ENCODE measurements at places on chromosomes 16 and 17.

- DNase-seq: no peak
Measured at GRCh38 chr16:67087291-67087690, 22.4 kb upstream of the PHAF1 start.

- DNase-seq: no peak
Measured at GRCh38 chr16:27598220-27598619, 48.3 kb downstream of the KATNIP start.

DNA sequence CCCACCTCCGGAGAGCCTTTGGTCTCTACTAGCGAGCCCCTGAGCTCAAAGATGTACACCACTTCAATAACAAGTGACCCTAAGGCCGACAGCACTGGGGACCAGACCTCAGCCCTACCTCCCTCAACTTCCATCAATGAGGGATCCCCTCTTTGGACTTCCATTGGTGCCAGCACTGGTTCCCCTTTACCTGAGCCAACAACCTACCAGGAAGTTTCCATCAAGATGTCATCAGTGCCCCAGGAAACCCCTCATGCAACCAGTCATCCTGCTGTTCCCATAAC is 702 bp downstream of the SPN start:
- no peak for DNase-seq

DNA sequence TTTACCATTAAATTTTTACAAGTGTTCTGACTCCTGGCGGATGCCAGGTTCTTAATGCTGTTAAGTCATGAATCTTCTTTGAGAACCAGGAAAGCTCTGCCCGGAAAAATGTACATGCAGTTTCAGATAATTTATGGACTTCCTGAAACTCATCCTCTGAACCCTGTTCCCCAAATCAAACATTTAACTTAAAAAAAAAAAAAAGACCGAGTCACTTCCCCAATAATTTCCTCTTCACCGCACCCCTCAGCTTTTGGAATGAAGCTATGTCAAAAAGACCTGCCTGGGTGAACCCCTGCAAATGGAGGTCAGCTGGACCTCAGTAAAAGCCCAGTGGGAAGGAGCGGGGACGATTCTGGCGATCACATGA is 15.0 kb downstream of the ZNF232 start:
- DNase-seq: no peak

DNA sequence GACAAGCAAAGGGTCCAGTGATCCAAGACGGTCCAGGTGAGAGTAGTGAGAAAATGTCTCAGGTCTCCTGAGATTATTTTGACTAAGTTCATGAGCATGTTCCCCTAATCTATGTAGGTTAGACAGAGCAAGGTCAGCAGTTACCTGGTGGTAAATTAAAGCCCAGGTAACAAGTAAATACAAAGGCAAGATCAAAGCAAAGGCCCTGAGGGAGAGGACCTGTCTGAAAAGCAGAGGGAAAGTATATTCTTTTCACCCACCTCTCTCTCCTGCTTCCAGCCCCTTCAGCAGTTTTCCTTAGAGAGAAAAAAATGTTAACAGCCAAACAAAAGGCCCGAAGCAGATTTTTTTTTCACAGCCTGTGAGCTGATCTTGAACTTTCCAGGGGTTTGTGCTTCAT is 302.7 kb downstream of the MAP2K6 start:
- no peak for DNase-seq

DNA sequence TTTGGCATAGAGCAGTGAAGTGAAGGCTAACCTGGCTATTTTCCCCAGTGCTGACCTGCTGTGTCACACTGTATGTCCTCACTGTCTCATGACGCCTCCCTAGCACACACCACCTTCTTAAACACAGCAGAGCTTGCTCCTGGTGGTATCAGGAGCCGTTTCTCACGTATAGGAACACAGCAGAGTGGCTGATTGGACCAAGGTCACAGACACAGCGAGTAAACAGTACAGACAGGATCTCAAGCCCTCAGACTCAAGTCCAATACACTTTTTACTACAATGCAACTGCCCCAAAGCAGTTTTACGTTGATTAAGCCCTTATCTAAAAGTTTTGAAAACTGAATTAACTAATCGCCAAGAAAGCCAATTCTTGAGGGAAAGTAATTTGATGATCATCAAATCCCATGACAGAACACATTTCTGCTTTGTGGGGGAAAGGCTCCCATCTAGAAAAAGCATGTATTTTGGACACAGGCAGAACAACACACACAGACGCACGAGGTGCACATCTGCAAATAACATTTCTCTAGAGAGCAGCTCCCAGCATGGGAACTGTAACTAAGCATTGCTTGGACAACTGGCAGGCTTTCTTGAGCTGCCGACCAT is 15.2 kb downstream of the ARHGAP17 start:
- DNase-seq: no peak

DNA sequence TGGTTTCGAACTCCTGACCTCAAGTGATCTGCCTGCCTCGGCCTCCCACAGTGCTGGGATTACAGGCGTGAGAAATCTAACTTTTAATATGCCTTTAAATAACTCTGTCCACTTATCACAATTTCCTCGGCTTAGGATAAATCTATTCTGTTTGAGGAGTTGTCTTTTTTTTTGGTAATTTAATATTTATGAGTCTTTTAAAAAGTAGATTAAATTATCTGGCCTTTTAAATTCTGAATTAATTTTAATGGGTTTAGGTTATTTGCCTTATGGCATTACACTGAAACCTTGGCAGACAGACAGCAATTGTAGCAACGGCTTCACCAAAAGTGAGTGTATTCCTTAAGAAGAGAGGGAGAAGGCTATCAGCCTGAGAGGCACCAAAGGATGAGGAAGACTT is 66.2 kb downstream of the MYO1D start:
- DNase-seq: no peak

DNA sequence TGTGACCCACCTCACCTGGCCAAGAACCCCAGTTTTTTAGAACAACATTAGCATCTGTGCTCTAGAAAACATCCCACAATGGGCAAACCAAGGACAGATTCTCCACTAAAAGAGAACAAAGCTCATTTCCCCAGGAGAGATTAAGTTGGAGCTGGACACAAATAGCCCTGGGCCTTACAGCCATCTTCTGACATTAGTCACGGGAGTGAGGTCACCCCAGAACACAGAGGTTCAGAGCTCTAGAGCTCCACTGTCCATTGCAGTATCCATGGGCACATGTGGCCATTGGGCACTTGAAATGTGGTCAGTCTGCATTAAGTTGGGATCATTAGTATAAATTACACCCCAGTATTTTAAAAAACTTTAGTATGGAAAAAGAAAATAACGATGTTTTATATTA is 47.6 kb upstream of the RBBP6 start:
- DNase-seq: no peak

DNA sequence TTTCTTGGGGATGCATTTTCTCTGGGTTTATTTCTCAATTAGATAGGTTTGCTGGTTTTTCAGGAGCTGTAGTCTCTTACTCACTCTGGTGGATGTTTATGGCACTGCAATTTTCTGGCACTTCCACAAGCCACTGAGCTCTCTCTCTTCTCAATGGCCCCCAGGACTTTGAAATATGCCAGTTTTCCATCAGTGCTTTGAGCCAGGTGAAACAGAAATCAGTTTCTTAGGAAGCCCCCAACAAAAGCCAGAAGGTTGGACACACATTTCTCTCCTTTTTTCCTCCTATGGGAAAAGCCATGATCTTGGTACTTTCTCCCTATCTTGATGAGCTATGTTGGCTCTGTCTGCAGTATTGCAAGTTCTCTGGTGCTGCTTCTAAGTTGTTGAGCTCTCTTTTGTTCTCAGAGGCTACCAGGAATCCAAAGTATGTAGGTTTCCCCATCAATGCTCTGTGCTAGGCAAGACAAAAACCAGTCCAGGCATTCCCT is 90.7 kb upstream of the SMIM36 start:
- DNase-seq: no peak

GRCh38 chr17:60327134-60327900 is 64.6 kb downstream of the USP32 start:
- no peak for DNase-seq

DNA sequence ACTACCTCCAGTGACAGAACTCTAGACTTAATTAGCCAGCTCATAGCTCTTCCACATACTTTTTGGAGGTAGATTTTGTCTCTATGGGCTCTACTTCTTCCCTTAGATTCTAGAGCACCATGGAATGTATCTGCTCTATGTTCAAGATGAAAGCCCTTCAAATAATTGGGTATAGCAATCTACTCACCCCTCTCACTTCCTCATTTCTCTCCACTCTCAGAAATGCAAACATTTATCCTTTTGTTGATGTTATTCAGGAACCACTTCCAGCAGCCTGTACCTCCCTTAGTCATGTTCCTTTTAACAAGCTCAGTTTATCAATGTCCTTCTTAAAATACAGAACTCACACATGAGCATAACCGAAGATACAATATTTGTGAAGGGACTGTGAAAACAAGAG is 78.5 kb downstream of the GRIN2A start:
- no peak for DNase-seq

DNA sequence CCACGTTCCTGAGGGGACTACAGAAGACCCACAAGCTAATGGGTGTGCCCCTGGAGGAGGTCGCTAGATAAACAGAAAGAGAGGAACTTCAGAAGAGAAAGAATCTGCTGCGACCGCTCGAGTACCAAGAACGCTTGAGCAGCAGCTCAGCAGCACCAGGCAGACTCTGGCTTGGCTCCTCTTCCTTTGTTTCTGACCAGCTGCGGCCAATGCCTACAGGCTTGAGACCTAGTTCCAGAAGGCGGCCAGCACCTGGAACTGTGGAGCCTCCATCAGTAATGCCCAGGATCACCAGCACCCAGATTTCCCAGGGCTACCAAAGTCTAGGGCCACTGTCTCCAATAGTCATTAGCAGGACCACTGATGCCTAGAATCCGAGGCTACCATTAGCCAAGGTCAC is 26.0 kb upstream of the GOSR2 start:
- DNase-seq: no peak

- no peak for DNase-seq
Measured at GRCh38 chr16:85017151-85017550, 5.8 kb upstream of the ZDHHC7 start.

DNA sequence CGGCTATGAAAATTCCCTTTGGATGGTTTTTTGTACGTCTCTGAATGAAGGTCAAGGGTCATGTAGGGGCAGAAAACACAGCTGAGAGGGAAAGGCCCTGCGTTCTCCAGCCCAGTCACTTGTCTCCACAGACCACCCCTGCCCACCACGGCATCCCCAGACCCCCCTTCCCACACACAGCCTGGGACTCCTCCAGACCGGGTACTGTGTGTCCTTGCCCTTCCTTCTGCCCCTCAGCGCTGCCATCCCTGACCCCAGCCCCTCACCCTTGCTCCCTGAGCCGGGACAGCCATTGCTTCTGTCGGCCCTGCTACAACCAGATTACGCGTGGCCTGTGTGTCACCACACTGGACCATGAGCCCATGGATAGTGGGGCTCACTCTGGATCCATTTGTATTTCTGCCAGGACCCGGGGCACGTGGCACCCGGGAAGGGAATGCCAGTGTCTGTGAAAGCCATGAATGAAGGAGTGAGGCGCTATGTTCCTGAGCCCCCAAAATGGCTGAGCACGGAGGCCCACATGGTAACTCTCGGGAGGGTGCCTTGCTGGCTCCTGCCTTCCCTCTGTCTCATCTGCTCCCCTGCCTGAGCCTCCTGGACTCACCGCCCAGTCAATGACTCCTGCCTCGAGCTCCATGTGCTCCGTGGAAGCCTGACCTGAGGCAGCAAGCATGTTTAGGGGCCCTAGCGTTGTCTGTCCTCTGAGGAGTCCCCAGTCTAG is 139.1 kb upstream of the FOXF1 start:
- DNase-seq: no peak

DNA sequence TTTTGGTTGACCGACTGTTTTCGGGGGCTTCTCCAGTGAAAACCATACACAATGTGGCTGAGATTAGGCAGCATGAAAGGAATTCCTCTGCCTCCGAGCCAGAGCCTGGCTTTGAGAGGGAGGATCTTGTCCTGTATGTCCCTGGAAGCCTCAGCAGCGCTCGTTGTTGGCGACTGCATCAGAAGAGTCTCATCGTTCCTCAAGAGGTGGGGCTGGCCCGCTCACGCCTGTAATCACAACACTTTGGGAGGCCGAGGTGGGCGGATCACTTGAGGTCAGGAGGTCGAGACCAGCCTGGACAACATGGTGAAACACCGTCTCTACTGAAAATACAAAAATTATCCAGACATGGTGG is 15.0 kb downstream of the HS3ST6 start:
- no peak for DNase-seq
